ENCODE measurements at places on chromosomes 13 and 19. TPM values are rescaled to one million over a fixed set of nuclear protein-coding genes. Genes with fewer than 3 reads are reported as not detected.

GRCh38 chr19:43605875-43606568 is 5.9 kb upstream of the SRRM5 start:
- DNase-seq = no peak

DNA sequence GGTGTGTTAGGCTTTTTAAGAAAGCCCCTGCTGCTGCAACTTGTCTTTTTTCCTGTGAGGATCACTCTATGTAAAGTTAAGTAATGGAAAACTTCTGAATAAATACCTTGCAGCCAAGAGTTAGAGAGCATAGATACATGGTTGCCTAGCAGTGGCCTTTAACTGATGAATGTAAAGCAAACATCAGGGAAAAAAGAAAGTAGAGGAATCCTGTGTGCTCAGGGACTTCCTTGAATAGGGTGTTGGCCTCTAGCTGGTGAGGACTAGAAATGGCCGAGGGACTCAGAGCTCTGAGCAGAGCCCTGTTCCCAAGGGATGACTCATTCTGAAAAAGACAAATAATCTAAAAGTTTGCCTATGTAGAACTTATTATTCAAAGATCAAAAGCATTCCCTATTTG is 135.7 kb downstream of the MIPEP start:
- DNase-seq = no peak

- no peak for DNase-seq
Measured at GRCh38 chr13:73103238-73103637, 44.4 kb downstream of the KLF5 start.

- no peak for DNase-seq
Measured at GRCh38 chr19:5480427-5480836, 25.2 kb downstream of the ZNRF4 start.

TGFBR3L gene
- polyA plus RNA-seq = 0.72 TPM

SIGLEC8 gene
- polyA plus RNA-seq = not detected

ZNF492 gene
- polyA plus RNA-seq = 0.36 TPM

All from keratinocyte (primary cell).